Spinal cord (tissue), 10 donors: ENCODE measurements at places on chromosomes 7 and 10. TPM values are rescaled to one million over a fixed set of nuclear protein-coding genes. Genes with fewer than 3 reads are reported as not detected.

The PNLIPRP3 gene
- not detected for total RNA-seq

The MORN4 gene
- total RNA-seq: 19.2 TPM

The GRID1 gene
- 7.6 TPM for total RNA-seq

The CCDC7 gene
- 84.1 TPM for total RNA-seq

The GRID2IP gene
- total RNA-seq: 0.30 TPM

The TMEM236 gene
- total RNA-seq: 0.50 TPM

- no peak for DNase-seq
Measured at GRCh38 chr7:84528756-84529479, 334.3 kb upstream of the SEMA3A start.

DNA sequence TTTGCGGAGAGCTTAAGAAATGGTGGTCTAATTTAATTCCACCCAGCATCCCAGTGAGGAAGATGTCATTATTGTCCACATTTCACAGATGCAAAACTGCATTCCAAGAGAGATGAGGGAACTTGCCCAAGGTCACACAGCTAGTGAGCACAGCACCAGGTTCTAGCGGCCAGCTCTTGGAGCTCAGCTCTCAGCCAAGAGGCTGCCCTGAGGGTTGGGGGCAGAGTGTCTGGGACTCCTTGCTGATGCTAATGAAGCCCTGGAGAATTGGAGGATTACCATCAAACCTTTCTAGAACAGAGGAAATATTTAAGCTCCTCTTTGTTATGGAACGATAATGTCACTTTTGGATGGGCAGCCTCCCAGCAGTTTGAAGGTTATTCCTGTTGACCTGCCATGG is 48.0 kb downstream of the PLPP4 start:
- no peak for DNase-seq

DNA sequence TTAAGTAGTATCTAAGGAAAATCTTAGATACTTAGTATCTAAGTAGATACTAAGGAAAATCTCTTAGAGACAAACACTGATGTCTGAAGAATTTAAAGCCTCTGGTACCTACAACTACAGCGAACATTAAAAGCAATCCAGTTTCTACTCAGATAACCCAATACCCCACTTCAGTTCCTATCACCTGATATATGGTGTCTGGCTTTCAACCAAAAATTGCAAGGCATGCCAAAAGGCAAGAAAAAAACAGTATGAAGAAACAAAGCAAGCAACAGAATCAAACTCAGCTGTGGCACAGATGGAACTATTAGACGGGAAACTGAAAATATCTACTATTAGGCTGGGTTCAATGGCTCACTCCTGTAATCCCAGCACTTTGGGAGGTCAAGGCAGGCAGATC is 31.1 kb downstream of the ARHGAP12 start:
- DNase-seq: no peak
